ENCODE measurements at places on chromosomes 3 and 15.

- DNase-seq, result peak; percentile 45
Measured at GRCh38 chr15:87764461-87765240, 491.9 kb downstream of the NTRK3 start.

DNA sequence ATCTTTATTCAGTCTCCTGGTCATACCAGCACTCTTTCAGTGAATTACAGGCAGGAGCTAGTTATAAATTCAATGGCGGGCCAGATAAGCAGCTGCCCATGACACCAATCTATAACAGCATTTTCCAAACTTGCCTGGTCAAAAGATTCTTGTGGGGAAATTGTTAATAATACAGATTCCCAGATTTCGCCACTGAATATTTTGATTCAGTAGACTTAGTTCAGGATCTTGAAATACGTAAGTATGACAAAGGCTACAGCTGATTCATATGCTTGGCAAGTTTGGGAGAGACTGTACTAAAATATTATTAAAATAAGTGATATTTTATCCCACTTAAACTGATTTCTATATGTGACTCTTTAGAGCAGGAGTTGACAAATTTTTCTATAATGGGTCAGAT is 119.3 kb downstream of the TMCO5A start:
- no peak for DNase-seq

GRCh38 chr3:163914567-163914966 is 1163.7 kb downstream of the SI start:
- DNase-seq, result no peak

GRCh38 chr3:62884096-62884870 is 9.1 kb upstream of the CADPS start:
- no peak for DNase-seq

All from NCI-H1048 (cell line).